Upper lobe of right lung (tissue), 1 donor: ENCODE measurements at places on chromosomes 7 and 10.

DNA sequence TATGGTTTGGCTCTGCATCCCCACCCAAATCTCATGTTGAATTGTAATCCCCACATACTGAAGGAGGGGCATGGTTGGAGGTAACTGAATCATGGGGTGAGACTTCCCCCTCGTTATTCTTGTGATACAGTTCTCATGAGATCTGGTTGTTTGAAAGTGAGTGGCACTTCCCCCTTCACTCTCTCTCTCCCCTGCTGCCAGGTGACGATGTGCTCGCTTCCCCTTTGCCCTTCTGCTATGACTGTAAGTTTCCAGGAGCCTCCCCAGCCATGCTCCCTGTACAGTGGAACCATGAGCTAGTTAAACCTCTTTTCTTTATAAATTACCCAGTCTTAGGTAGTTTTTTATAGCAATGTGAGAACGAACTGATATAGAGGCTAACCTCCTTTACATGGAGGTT is 16.6 kb downstream of the PLPP4 start:
- DNase-seq: no peak

DNA sequence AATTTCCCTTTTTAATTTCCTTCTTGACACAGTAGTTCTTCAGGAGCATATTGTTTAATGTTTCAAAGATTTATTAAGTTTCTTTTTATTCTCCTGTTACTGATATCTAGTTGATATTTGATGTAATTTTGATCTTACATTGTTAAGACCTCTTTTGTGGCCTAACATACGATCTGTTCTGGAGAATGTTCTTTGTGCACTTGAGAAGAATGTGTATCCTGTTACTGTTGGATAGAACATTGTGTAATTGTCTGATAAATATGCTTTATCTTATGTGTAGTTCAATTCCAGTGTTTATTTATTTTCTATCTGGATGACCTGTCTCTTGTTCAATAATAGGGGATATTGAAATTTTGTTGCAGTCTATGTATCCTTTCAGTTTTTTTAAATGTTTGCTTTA is 106.7 kb downstream of the ITGB1 start:
- DNase-seq: no peak

GRCh38 chr10:103626178-103626577 is 132.7 kb downstream of the NEURL1 start:
- no peak for DNase-seq

DNA sequence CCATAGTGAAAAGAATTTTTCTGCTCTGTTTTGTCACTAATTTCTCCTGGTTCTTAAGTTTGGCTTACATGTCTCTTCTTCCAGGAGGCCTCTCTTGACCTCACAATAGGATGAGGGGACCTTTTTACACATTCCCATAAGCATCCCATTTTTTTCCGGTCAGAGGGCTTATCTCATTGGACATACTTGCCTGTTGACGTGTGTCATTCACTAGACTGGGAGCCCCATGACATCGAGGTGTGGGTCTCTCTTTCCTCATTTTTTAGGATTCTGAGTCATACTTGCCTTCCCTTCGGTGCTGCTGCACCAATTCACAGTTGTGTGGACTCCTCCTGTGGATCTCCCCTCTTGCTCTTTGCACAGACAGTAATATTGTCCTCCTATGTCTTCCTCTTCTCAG is 601.8 kb downstream of the GATA3 start:
- no peak for DNase-seq

GRCh38 chr7:54810401-54810800 is 51.4 kb upstream of the SEC61G start:
- no peak for DNase-seq

DNA sequence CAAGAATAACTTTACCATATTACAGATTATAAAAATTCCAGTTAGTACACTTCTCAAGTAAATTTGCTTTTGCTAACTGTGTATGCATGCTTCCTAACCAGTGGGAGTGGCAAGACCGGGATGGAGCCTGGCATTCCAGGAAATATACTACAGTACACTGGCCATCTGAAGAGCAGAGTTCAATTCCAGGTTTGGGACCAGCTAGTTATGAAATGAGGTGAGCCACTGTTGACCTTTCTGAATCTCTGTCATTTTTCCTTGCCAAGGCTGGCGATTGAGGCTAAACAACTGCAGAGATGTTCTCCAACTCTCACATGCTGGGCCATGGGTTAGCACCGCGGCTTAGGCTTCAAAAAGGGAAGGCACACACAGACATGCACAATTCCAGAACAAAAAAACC is 258.2 kb downstream of the GLI3 start:
- no peak for DNase-seq

DNA sequence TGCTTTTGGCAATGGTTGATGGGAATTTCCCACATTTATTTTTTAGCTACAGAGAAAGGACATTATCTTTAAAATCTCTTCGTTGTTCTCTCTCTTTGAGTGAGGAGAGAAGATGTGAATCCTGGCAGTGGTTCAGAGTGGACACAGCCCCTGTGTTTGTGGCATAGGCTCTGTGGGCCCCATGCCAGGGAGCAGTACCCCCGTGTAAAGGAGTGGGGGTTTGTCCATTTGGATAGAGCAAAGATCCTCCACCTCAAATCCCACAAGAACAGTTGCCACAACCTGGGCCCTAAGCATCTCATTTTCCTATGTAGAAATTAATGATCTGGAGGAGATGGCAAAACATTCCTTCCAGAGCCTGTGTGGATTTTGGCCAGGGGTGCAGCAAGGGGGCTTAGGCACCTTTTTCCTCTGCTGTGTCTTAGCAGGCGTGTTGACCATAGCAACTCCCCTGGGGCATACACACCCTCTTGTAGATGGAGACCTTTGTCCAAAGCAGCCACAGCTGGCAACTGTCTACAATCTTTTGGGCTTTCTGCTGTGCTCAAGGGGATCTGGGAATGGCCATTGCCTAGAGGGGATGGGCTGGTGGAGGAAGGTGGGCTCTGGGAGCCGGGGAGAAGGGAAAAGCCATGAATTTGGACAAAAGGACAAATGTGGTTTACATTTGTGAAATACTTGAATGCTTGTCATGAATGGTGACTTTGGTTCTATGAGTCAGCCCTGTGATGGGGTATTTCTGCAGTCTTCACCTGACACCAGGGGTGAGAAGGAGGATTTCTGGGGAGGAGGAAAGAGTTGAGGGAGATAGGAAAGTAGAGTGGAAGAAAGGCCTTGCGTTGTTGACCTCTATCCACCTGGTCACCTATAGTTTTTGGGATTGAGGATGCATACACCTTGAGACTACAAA is 92.0 kb downstream of the TCF7L2 start:
- no peak for DNase-seq

DNA sequence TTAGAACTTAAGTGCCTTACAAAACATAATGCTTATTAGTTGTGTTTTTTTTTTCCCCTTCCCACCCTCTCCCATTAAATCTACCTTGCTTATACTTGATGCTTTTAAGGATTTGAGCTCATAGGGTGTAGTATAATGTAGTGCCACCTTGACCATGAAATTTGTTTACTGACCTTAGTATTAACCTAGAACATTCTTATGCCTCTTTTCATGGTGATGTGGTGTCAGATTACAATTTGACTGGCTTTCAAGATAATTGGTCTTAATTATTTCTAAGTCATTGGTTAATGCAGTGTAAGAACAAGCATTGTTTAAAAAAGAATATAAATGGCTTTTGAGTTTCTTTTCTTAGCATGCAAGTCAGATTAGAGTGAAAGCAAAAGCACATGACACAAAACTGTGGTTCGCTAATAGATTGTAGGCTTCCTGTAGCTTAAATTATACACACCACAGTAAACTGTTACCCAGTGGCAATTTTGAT is 61.8 kb downstream of the ADD3 start:
- no peak for DNase-seq

GRCh38 chr7:27636326-27637006 is 26.2 kb downstream of the HIBADH start:
- no peak for DNase-seq

DNA sequence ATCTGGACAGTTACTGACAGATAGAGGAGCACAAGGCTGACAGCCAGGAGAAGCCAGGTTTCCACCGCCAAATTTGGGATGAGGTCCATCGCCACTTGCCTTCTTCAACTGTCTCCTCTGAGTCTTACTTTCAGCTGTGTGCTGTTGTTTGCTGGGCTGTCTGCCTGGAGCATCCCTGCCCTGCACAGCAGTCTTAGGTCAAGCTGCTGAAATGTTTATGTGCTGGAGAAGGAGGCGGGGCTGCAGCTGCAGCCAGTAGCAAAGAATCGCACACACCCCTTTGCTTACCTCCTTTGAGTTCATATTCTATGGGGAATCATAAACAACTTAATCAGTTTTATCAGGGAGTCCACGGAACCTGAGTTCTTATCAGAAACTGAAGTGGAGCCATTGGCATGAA is 20.1 kb upstream of the CYP3A5 start:
- no peak for DNase-seq

DNA sequence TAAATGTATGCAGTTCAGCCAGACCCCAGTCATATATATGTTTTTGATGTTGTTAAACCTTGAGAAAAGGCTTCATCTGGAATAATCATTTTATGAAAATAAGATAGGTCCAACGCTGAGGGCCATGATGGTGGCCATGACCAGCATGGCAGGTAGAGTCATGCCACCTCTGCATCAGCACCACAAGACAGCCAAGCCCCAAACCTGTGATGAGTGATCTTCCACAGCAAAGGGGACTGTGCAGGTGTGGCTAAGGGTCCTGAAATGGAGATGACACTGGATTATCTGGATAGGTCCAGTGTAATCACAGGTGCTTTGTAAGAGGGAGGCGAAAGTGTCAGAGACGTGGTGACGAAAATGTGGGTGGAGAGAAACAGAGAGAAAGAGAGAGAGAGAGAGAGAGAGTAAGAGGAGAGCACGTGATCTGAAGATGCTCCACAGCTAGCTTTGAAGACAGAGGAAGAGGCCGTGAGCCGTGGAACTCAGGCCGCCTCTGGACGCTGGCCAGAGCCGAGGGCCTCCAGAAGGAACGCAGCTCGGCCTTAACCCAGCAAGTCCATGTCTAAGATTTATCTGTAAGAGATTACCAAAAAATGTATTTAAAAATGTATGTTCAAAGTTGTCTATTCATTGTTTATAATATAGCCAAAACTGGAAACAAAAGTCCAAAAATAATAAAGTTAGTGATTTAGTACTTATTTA is 304.4 kb upstream of the SHH start:
- no peak for DNase-seq

- no peak for DNase-seq
Measured at GRCh38 chr10:98478430-98479222, 31.9 kb upstream of the HPS1 start.

DNA sequence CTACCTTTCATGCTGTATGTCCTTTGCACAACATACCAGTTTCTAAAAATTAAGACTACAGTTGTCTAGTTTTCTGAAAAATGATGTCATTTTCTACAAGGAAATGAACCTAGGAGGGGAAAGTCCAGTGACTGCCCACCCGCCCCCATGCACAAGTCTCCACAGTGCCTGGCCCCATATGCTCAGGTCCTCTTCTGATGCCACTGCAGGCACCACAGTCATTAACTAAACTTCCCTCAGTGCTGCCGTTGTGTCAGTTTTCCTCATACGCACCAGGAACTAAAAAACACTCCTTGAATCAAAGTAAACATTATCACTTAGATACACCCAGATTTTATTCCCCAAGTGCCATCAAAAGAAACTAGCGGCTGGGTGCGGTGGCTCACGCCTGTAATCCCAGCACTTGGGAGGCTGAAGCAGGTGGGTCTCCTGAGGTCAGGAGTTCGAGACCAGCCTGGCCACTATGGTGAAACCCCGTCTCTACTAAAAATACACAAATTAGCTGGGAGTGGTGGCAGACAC is 6.9 kb upstream of the TNS3 start:
- DNase-seq: no peak

DNA sequence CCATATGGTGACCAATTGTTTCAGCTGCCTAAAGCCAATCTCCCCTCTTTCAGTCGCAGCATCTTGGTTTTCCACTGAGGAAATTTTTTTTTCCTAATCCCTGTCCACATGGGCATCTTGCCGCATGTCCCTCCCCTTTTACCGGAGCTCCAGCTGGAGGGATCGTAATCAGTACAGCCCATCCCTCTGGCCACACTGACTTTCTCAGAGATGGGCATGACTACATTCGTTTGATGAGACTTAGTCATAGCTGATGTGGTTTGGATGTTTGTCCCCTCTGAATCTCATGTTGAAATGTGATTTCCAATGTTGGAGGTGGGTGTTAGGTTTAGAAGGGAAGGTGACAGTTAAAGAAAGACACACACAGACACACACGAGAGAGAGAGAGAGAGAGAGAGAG is 186.8 kb upstream of the CXCL12 start:
- DNase-seq: no peak

DNA sequence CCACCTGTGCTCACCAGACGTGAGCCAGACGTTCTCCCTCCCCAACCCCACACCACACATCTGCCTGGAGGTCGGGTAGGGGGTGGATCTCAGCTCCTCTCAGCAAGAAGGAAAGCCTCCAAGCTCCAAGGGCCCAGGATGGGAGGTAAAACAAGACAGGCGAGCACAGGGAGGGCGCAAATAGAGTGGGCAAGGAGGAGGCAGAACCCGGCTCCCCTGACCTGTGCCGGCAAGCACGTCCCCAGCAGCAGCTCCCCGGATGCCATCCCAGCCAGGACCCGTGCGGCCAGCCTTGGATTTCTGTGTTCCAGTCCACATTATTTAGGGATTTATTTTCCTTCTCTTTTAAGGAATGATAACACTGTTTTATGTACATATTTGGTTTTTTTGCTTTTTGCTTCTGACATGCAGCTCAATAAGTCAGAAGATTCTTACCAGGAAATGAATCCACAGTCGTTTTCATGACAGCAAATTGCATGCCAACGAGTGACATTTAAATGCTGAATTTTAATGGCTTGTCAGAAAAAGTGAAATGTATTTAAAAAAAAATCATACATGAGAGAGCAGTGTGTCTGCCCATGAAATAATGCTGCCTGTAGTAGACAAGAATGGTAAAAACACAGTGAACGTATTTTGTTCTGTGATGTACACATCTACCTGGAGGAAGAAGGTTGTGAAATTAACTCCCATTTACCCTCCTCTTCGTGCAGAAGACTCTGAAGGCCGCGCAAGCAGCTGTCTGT is 276.5 kb downstream of the PTPRN2 start:
- DNase-seq: no peak

DNA sequence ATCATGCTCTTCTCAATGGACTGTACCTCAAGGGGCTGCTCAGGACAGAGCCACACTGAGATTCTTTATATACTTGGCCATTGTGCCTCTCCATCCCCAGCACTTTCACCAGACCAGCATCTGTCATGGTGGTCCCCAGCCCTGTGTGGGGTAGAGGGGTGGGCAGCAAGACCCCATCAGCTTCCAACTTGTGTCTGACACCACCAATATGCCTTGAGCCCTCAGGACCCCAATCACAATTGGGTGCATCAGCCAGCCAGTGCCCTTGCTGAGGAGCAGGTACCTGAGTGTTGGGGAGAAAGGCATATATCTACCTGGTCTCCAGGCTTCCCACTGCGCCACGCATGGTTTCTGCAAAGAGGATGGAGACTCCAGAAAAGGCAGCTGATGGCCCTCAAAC is 56.3 kb downstream of the GRID1 start:
- peak; percentile 48 for DNase-seq

DNA sequence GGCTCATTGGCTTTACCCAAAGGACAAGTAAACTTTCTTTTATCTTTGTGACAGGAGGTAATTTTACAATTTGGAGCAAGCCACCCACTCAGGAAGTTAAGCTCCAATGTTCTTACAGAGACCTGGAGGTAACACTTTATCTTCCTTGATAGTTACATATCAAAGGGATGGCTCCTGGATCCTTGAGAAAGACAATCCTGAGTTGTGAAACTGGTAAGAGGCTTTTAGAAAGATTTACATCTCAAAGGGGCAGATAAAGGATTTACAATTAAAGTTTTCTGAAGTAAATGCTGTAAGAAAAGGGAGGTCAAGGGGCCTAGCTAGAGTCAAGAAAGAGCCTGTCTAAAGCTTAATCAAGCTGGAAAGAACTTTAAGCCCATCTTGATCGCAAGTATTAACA is 124.4 kb upstream of the ZNF804B start:
- no peak for DNase-seq
